ENCODE measurements at places on chromosomes 16 and 17.
A peak's percentile ranks its signal among the peaks of the same experiment; 100 is the strongest.

DNA sequence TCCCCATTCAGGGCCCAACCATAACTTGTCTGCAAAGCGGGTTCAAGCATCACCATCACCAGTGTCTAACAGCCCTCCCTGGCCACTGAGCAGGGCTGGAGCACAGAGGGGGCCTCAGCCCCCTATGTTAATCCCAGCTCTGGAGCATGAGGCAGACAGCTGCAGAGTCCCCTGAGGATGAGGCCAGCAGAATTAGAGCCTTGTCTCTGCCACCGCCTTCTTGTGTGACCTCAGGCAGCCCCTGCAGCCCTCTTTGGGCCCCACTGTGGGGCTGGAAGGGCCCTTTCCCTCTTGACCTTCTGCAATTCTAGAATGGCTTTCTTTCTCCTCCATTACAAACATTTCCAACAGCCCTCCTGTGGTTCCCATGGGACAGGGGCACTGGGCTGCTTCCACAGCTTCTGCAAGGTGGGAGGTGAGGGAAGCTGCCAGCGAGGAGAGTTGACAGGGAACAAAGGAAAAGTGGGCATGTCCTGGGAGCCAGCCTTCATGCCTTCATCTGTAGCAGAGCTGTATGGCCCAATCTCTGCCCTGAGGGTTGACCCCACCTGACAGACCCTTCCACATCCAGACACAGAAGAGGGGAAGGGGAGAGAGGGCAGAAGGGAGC lies 65.7 kb downstream of the TMEM132E start:
- no peak for DNase-seq

DNA sequence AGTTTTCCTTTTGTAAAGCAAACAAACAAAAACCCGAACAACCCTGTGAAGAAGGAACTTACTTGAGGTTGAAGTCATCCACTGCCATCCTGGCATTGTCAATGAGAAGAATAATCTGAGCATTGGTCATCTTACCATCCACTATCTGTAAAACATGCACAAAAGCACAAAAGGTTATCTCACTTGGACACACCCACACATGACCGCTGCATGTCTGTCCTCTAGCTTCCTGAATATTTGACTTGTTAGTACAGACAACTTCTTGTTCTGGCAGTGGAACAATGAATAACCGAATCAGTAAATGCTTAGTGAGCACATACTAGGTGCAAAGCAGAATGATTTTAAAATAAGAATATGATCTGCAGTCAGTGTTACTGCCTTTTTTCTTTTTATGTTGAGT lies 6.1 kb downstream of the KRT23 start:
- peak; percentile 31 for DNase-seq

DNA sequence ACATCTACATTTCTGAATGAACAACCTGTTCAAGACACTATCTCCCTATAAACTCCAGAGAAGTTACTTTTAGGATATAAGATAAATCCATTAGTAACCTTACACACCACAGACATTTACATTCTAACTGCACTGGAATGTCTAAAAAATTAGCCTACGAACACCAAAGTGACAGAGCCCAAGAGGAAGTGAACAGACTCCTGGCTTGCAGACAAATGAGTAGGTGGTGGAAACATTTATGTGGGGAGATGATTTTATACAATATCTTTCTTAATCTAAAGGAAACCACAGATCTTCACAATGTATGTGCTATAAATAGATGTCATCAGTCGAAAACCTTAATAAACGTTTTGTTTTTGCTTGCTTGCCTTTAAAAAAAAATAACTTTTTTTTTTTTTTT lies 18.8 kb downstream of the ZNF652 start:
- DNase-seq = no peak

GRCh38 chr17:8888704-8889302 lies 21.3 kb upstream of the PIK3R6 start:
- DNase-seq = no peak

DNA sequence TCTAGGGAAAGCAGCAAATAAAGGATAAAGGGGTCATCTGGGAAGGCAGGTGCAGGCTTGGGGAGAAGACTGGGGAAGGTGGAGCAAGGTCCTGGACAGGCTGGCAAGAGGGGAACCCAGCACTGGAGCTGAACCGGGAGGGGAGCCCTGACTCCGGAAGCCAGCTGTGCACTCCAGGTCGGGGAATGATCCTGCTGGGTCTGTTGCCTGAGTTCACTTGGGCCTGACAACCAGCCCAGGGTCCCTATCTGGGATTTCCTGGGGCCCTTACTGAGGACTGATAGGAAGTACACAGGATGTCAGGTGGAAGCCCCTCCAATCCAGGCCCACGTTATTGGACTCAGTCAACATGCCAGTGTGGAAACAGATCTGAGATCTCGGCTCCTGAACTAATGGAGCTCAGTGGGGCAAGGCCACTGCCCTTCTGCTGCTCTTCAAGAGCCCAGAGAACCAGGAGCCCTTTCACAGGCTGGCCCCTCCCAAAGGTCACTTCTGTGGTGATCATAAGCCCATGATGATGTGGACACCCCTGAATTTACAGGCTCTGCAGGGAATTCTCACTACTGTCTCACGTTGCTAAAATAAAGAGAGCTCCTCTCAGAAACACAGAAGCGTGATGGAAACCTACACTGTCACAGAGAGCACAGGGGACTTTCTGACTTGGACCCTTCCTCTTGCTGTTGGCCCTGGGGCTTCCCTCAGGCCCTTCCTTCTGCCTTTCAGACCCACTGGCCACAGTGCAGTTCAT lies 19.9 kb upstream of the PITPNM3 start:
- DNase-seq = no peak

GRCh38 chr16:2838928-2839327 lies 8.8 kb downstream of the ZG16B start:
- no peak for DNase-seq

DNA sequence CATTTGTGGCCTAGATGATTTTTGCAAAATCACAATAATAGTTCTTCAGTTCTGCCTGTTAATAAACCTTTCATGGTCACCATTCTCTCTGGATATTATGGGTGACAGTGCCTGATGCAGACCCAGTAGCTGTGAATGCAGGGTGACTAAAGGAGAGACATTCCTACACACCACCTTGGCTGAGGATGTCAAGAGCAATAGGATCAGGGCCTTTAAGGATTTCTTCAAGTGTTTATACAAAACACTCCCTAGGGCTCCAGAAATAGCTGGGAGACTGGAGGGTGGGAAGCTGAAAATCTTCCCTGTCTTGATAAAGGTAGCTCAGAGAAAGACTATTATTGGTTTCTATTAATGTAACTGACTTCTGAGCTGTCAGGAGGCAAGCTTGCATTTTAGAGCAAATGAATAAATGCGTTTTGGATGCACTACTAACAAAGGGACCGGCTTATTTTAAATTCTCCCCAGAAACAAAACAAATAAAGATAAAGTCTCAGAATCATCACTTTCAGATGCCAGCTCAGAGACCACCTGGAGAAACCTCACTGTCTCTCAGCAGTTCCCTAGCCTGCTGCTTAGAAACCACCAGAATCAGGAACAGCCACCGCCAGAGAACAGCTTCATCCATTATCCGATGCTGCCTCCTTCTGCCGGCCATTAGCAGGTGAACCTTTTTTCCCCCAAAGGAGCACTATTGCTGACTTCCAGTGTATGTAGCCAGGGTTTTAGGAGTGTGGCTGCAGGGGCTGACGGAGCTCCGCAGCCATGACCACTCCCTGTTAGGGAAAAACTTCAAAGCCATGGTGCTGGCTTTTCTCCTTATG lies 171.4 kb upstream of the DYNLRB2 start:
- no peak for DNase-seq

GRCh38 chr17:69874175-69874670 lies 200.8 kb upstream of the KCNJ16 start:
- no peak for DNase-seq

- DNase-seq = no peak
Measured at GRCh38 chr17:61411011-61411260, 11.3 kb downstream of the TBX2 start.

DNA sequence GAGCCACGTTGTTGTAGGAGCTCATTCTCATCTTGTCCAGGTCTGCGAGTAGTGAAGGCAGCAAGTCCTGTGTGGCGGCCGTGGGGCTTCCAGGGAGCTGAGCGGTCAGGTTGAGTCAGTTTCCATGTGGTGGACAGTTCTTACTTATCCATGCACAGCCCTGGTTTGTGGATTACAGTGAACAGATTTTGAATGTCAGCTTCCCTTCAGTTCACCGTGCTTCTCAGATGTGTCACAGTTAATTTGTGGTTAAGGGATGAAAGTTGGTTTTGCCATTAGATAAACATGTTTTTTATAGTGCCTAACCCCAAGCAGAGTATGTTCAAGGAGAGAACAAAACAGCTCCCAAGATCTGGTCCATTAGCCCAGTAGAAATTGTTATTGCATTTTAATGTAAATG lies 103.1 kb downstream of the RPTOR start:
- no peak for DNase-seq

DNA sequence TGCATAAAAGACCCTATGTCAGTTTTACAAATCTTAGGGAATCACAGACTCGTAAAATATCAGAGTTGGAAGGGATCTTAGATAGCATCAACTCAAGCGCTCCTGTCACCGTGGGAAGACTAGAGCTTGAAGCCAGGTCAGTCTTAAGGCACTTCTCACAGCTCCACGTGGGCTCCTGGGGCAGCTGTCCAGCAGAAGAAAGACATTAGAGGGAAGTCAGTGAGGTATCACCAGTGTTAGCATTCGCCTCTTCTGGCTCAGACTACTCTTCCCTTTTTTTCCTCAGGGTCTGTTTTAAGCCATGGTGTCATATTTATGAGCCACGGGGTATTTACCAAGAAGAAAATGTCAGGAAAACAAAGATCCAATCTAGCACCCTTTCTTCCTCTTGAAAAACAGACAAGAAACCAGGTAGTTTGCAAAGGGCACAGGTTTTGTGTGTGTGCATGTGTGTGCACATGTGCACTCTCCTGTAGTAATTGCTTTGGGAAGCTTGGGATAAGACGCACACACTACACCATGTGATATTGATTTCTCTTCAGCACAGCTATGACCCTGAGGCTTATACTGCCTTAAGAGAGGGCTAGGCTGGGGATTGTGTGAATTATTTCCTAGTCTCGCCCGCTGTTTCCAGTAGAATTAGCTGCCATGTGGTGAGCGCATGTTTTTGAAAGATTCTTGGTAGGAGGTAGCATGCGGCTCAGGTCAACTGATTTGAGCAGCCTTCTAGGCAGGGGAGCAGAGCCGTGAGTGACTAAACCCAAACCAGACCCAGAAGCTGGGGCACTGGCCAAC lies 61.0 kb upstream of the ELAC2 start:
- no peak for DNase-seq

DNA sequence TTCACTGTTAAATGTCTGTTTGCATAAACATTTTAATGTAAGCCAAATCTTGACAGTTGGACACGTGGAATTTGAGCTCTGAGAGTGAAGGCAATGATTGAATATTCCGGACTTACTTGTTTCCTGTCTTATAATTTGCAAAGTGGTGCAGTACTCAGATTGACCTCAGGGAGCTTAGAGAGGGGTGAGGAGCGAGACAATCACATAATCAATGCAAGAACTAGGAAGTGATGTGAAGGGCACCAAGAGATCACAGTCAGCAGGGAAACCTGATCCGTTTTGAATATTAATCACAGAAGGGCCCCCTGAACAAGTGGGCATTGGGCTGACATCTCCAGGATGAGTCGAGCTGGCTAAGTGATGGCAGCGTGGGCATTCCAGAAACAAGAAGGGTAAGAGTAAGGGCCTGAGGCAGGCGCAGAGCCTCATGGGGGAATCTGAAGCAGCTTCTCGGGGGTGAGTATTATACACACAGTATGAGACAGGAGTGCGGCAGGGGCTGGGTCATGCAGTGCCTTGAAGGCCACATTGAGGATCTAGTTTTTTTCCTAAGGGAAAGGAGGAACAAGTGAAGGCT lies 26.1 kb downstream of the TEX2 start:
- no peak for DNase-seq

- no peak for DNase-seq
Measured at GRCh38 chr16:85974428-85975375, 75.7 kb downstream of the IRF8 start.

- DNase-seq = no peak
Measured at GRCh38 chr17:62668091-62668804, 40.8 kb downstream of the MRC2 start.

GRCh38 chr16:1378804-1379303 lies 27.1 kb downstream of the GNPTG start:
- DNase-seq = peak; percentile 84

- peak; percentile 42 for DNase-seq
Measured at GRCh38 chr16:1929105-1929504, 10.9 kb upstream of the HS3ST6 start.

GRCh38 chr17:49197346-49197998 lies 12.9 kb downstream of the GNGT2 start:
- DNase-seq = peak; percentile 12

DNA sequence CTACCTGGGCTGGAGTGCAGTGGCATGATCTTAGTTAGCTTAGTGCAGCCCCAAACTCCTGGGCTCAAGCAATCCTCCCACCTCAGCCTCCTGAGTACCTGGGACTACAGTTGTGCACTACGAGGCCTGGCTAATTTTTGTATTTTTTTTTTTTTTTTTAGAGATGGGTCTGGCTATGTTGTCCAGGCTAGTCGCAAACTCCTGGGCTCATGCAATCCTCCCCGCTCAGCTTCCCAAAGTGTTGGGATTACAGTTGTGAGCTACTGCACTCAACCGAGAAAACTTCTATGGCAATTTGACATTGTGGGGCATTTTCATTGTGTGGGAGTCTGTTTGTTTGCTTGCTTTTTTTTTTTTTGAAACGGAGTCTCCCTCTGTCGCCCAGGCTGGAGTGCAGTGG lies 30.0 kb downstream of the CRISPLD2 start:
- no peak for DNase-seq

- DNase-seq = no peak
Measured at GRCh38 chr17:72481572-72481971, 360.8 kb downstream of the SOX9 start.

DNA sequence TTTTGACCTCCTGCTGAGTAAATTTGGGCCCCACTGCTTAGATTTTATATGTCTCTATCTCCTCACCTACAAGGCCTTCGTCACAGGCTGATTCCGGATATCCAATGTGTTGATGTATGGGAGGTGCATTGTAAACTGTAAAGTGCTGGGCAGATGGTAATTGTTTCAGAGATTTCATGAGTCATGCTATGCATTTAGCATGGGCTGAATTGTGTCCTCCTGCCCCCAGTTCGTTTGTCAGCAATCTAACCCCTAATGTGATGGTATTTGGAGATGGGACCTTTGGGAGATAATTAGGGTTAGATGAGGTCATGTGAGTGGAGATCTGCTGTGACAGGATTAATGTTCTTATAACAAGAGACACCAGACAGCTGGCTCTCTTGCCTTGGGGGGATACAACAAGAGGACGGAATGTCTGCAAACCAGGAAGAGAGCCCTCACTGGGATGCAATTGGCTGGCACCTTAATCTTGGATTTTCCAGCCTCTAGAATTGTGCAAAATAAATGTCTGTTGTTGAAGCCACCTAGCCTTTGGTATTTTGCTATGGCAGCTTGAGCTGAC lies 101.8 kb upstream of the NLRP1 start:
- no peak for DNase-seq

GRCh38 chr17:31386542-31387075 lies 4.9 kb upstream of the RAB11FIP4 start:
- no peak for DNase-seq

- peak; percentile 30 for DNase-seq
Measured at GRCh38 chr17:3845291-3845620, 790 bp downstream of the NCBP3 start.

Data from PC-9 (cell line).